Liver (tissue), 10 donors: ENCODE measurements at places on chromosomes 16 and 17.

DNA sequence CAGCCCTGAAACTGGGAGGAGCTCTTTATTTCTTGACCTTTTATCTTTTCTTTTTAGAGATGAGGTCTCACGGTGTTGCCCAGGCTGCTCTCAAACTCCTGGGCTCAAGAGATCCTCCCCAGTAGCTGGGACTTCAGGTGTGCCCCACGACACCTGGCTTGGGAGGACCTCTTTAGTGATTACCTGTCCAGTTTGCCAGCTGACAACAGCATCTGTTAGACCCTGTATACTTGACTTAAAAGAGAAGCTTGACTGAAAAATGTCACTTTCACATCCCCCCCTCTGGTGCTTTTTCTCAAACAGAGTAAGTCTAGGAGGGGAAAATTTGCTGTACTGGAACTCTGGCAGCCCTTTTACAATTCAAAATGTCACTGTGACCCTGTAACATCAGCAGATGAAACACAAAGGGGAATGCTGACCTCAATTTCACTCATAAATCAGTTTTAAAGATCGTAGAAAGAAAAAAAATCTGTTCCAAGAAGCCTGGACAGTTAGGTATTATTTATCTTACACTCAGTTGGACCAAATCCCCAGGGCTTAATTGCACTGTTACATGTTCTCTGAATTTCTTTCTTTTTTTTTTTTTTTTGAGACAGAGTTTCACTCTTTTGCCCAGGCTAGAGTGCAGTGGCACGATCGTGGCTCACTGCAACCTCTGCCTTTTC lies 1.8 kb upstream of the ERN1 start:
- DNase-seq = no peak

- DNase-seq = no peak
Observed at GRCh38 chr17:67452681-67453554, 75.8 kb downstream of the PITPNC1 start.

DNA sequence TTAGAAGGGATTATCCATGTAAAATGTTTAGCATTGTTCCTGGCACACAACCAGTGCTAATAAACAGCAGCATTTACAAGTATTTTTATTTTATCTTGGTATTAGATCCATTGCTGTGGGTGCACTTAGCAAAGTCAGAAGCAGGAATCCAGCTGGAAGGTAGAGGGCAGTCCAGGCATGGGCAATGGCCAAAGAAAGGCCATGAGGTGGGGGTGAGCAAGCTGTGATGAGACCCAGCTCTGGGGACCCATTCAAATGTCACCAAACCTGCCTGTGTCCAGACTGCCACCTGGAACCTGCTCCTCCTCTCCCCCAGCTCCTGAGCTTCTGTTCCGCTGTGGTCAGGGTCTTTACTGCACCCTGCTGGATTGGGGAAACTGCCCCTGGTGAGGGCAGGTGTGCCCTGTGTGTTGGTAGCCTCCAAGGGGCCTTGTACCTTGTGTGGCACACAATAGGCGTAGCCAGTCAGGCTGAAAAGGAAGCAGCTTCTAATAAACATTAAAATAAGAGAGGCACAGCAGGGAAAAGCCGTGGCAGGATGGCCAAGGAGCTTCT lies 118.0 kb upstream of the CRHR1 start:
- no peak for DNase-seq

DNA sequence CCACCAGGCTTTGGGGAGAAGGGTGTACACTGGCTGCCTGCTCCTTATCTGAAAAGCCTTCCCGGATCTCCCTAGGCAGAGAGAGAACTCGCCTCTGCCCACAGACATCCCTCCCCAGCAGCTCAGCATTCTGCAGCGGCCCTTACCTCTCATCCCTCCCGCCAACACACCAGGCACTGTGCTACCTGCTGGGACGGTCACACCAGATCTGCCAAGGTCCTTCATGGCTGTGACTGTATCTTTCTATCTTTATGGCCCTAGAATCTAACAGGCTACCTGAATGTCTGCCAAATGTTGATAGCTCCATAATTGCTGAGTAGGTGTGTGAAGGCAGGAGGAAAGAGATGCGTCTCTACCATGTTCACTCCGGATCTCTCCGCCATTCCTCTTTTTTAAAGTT lies 7.9 kb downstream of the TSNAXIP1 start:
- DNase-seq = no peak

DNA sequence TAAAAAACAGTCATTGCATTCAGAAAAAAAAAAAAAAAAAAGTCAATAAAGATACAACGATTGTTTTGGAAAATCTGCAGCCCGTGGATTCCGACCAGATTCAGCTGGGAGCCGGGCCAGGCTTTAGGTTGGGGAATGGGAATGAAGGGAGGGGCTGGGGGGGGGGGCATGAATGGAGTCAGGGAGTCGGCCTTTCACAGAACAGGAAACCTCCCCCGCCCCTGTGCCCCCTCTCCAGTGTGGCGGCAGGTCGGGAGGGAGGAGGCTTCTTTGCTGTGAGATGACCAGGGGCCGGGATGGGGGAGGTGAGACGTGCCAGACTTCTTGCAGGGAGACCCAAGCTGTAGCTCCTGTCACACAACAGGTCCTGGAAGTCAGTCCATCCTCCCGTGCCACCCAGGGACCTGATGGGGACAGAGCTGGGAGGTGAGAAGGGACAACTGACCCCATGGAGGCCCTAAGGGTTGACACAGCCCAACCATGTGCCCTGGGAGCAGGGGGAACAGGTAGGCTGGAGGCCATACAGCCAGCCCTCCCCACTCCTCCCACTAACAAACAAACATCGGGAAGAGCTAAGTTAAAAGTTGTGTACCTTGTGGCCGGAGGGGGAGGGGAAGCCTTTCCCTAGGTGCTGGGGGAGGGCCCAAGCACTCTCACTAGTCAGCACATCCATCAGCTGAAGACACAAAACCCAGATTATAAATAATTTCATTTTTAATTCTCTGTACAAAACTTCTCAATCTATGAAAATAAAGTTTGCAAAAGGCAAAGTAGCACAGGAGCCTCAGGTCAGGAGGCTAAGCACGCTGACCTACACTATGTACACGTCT lies 25.2 kb downstream of the SREBF1 start:
- peak; percentile 55 for DNase-seq

- DNase-seq = no peak
Observed at GRCh38 chr17:37274461-37274860, 101.3 kb upstream of the C17orf78 start.

DNA sequence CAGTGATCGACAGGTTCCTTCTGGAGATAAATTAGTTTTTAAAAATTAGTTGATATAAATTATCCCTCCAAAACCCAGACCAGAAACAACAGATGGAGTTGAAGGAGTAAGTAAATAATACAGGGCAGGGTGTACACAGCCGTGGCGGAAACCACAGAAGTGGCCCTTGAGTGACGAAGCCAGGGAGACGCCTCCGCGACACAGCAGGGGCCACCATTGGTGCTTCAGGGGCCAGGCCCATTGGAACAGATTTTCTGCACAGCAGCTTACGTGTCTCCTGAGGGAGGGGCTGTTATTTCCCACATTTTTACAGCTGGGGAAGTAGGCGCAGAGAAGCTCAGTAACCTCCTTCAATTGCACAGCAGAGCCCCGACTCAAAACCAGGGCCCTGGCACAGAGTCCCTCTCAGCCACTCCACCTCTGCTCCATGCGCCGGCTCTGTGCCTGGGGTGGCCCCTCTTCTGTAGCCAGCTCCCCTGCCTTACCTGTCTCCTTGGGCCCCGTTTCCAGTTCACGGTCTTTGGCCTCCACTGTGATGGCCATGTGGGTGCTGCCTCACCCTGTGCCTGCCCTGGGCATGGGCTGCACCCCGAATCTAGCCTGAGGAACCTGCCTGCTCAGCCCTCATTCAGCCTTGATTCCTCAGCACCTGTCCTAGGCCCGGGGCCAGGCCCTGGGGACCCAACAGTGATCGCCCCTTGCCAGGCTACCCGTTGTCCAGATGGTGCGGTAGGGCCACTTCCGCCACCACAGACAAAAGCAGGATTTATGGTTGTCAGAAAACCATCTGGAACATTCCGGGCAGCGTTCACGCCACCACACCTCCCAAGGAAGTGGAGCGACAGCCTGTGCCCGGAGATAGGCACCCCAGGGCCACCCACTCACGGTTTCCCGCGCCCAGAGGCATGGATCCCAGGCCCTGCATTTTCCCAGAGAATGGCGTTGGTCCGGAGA lies 128.5 kb upstream of the GSE1 start:
- DNase-seq = no peak

DNA sequence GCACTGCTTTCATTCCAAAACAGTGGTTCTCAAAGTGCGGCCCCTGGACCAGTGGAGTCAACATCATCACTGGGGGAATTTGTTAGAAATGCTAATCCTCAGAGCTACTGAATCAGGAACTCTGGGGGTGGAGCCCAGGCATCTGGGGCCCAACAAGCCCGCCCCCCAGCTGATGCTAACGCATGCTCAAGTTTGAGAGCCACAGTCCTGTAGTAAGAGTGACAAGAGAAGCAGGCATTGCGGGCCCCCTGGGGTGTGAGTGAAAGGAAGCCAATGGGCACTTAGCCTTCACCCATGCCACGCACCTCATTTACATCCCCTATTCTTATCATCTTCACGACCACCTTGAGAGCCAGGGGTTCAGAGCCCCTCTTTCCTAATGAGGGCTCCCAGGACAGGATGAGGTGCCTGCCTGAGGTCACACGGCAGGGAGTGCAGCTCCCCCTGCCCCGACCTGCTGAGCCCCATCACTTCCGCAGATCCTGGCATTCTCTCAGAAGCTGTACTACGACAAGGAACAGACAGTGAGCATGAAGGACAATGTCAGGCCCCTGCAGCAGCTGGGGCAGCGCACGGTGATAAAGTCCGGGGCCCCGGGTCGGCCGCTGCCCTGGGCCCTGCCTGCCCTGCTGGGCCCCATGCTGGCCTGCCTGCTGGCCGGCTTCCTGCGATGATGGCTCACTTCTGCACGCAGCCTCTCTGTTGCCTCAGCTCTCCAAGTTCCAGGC lies 9.1 kb downstream of the CA4 start:
- DNase-seq = no peak

GRCh38 chr17:78787444-78787843 lies 5.4 kb upstream of the CYTH1 start:
- no peak for DNase-seq

DNA sequence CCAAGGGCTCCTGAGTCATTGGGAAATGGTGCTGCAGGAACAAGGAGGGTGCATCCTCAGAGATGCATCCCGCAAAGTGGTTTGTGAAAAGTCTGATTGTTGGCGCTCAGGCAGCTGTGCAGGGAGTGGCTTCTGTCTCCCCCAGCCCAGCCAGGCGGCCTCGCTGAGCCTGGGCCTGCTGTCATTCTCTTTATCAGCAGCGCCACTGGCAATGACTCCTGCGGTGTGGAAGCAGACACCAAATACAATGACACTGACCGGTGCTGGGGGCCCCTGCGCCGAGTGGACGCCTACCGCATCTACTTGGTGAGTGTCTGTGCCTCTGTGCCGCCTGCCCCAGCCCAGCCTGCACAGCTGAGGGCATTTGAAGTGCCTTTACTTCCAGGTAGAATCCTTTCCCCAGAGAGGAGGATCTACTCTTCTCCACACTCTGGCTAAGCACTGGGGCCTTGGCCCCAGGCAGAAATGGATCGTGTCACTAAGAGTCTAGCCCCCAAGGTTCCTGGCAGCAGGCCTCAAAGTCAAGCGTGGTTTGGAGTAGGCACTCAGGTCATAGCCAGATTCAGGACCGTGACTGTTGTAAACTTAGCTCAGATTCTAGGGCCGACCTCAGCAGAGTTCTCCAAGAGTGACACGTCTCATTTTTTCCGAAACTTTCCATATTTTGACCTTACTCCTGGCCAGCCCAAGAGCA lies 19.3 kb upstream of the NAT9 start:
- DNase-seq = no peak

DNA sequence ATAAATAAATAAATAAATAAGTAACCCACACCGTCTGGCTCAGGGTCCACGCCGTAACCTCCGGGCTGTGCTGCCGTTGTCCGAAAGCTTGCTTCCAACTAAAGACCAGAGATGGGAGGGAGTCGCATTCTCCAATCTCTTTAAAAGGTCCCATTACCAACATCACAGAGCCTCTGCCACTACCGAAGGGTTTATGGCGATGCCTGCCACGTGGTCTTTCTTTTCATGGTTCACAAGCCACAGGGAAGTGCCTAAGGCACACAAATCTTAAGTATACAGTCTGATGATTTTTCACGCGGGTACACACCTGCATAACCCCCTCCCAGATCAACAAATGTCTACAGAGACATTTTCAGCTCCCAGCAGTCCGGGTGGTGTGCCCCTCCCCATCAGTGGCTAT lies 1.4 kb downstream of the COTL1 start:
- no peak for DNase-seq

DNA sequence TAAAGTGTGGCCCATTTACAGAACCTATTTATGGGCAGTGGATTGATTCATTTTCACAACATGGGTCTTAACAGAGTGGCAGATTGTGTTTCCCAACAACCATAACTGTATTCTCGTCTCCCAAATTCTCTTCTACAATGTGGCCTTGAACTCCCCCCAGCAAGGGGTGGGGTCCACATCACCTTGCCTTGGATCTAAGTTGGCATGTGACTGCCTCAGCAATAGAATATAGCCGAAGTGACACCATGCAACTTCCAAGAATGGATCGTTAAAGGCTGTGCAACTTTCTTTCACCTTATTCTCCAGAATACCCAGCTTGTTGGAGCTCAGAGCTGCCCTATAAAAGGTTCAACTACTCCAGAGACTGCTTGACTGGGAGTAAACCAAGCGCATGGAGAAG lies 72.0 kb upstream of the CDH5 start:
- DNase-seq = no peak

- no peak for DNase-seq
Observed at GRCh38 chr17:57954397-57955182, 622 bp downstream of the CUEDC1 start.

DNA sequence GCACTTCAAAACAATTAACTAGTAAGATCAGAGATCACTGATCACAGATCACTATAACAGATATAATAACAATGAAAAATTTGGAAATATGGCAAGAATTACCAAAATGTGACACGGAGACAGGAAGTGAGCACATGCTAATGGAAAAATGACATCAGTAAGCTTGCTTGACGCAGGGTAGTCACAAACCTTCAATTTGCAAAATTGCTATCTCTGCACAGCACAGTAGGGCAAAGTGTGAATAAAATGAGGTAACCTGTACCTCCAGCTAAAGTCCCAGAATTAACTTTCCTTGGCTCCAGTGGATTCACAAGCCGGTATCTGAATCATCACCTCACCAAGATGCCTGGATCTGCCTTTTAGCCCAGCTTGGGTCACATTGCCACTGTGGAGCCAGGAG lies 4.2 kb upstream of the MMP2 start:
- no peak for DNase-seq

GRCh38 chr16:69073181-69073702 lies 32.2 kb upstream of the HAS3 start:
- no peak for DNase-seq

GRCh38 chr16:2532494-2533141 lies 1.4 kb upstream of the CEMP1 start:
- DNase-seq = peak; percentile 80

GRCh38 chr17:35981908-35982330 lies 622 bp upstream of the CCL16 start:
- DNase-seq = peak; percentile 55
